NCI-H1417 treated with DMSO at 0.1 percent for 48 hours (cell line): ENCODE measurements at places on chromosomes 6 and 20.

DNA sequence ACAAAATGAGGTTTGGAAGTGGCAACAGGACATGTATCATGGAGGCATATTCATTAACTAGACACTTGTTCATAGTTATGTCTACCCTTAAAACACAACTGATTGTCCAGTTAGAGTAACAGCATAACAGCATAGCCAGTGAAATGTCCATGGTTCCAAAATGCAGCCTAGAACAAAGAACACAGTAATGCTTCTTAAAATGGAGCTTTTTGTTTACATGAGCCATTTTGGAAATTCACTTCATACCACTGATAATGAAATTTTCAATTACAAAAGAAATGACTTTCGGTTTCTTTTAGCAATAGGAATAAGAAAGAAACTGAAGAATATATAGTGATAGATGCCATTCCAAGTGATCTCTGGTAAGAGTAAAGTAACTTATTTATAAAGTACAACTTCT lies 111.1 kb upstream of the DST start:
- DNase-seq = no peak

DNA sequence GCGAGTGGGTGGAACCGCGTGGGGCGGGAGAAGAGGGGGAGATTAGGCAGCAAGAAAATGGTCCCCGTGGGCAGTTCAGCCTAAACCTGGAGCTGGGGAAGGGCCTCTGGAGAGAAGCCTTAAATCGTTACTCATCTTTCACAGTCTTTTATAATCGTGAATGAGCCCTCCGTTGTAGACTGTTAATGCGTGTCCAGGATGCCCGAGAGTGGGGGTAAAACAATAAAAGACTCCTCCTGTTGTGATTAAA lies 11.0 kb upstream of the ELOVL5 start:
- no peak for DNase-seq

GRCh38 chr20:5654557-5654956 lies 95.6 kb upstream of the SHLD1 start:
- DNase-seq = peak; percentile 1

DNA sequence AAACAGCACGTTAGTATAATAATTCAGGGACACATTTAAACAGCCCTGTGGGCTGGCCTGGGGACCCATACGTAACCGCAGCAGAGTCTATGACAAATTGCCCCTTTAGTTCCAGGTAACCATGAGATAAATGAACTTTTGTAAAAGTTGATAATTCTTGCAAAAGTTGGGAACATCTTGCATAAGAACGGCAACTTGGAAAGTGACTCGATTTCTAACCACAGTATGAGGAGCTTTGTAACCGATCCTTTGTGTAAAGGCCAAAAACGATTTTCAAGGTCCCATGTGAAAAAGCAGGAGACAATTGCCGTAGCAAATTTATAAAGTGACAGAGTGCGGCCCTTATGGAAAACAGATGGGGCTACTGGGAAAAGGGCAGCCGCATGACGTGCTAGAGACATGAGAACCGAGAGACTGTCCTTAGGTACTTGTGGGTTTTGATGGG lies 81.6 kb downstream of the PSMG4 start:
- DNase-seq = no peak

- DNase-seq = no peak
Observed at GRCh38 chr20:31630187-31630790, 7.4 kb upstream of the COX4I2 start.

GRCh38 chr20:25082498-25082873 lies 545 bp upstream of the VSX1 start:
- no peak for DNase-seq

GRCh38 chr6:25302677-25303128 lies 23.5 kb downstream of the CARMIL1 start:
- peak; percentile 28 for DNase-seq

GRCh38 chr6:123716506-123716905 lies 79.8 kb upstream of the TRDN start:
- DNase-seq = no peak

- DNase-seq = no peak
Observed at GRCh38 chr6:132569170-132569569, 952 bp upstream of the TAAR6 start.
